ENCODE measurements at places on chromosomes 1 and 21.

- DNase-seq: no peak
Measured at GRCh38 chr1:19087737-19088594, 122.1 kb downstream of the UBR4 start.

DNA sequence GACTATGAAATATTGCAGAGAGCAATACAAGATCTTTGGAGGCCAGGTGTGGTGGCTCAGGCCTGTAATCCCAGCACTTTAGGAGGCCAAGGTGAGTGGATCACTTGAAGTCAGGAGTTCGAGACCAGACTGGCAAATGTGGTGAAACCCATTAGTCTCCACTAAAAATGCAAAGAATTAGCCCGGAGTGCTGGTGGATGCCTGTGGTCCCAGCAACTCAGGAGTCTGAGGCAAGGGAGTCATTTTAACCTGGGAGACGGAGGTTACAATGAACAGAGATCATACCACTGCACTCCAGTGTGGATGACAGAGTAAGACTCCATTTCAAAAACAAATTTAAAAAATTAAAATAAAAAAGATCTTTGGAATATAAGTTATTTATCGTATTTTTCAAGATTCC is 76.6 kb downstream of the PRKAB2 start:
- DNase-seq: no peak

GRCh38 chr1:17233675-17234320 is 15.1 kb upstream of the PADI3 start:
- no peak for DNase-seq

DNA sequence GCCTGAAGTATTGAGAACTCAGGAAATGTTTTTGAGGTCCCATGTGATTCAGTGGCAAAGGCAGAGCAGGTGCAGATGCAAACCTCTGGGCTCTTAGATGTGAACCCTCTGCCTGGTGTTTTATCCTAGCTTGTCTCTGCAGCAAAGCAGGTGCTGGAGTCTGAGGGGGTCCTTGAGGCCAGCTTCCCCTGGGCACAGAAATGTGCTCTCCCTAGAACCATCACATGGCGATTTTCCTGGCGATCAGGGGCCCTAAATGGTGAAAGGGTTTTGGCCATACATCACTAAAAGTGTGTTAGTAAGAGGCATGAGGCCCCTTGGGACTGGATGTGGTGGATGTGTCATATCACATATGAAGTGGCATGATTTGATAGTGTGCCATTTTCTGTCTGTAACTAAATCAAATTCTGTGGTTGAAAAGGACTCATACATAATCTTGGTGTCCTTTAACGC is 144.8 kb downstream of the ST6GALNAC3 start:
- DNase-seq: no peak

GRCh38 chr1:188023206-188023605 is 1194.5 kb downstream of the PLA2G4A start:
- DNase-seq: no peak

GRCh38 chr1:62601457-62601856 is 4.1 kb downstream of the ANGPTL3 start:
- no peak for DNase-seq

DNA sequence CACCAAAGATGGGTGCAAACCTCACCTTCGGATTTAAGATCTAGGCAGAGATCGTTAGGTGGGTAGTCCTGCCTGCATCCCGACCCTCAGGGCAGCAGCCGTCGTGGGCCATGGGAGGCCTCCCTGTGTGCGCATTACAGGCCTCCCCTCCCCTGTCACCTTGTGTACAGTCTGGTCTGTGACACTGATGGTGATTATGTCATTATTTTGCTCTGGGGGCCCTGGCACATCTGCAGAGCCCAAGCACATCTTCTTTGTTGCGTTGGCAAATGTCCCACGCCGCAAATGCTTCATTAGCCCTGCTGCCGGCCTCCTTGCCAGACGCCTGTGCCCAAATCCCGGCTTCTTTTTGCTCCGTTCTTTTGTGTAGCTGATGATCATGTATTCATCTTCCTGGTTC is 31.7 kb downstream of the PROX1 start:
- DNase-seq: no peak

Data from stimulated activated CD4-positive, alpha-beta T cell treated with anti-CD3 and anti-CD28 coated beads, Interleukin-2, amount 100 ng/mL, for 24 hours (primary cell).